ENCODE measurements at places on chromosomes 1 and 21.

GRCh38 chr1:109149874-109150601, 36.1 kb downstream of the ELAPOR1 start:
- DNase-seq: no peak

GRCh38 chr1:116228511-116228910, 117.3 kb downstream of the MAB21L3 start:
- no peak for DNase-seq

DNA sequence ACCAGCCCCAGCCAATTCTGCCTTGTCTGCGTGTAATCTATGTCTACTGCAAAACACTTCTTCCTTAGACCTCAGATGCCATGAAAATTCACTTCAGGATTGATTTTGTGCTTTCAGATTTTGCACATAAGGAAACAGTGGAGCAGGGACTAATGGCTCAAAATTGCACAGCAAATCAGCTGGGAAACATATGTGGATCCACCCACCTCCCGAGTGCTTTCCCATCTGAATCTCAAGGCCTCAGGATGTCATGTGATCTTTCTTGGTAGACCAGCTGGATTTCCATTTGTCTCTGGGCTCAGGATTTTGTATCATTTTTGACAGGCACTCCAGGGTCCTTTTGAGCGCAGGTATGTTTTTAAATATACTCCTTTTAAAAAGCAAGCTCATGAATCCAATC, 158.6 kb downstream of the MIS18A start:
- no peak for DNase-seq

GRCh38 chr1:246450611-246451251, 56.3 kb downstream of the SMYD3 start:
- no peak for DNase-seq

DNA sequence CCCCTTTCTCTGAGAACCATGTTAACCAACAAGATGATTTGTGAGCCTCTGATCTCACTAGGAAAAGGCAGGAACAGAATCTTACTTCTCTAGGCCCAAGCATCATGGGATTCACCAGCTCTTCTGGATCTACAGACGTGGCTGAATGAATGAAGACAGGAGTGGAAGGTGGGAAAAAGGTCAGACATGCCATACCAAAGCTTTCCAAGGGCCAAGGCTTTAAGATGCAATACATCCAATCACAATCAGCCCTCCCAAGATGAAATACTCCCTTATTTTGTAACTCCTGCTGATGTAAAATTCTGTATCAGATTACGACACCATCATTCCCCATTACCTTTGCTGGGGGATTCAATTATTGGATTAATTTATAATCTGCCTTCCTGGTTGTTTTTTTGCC, 80.9 kb downstream of the SSBP3 start:
- DNase-seq: no peak

- DNase-seq: no peak
Measured at GRCh38 chr21:38691631-38692030, 114.1 kb upstream of the ETS2 start.

DNA sequence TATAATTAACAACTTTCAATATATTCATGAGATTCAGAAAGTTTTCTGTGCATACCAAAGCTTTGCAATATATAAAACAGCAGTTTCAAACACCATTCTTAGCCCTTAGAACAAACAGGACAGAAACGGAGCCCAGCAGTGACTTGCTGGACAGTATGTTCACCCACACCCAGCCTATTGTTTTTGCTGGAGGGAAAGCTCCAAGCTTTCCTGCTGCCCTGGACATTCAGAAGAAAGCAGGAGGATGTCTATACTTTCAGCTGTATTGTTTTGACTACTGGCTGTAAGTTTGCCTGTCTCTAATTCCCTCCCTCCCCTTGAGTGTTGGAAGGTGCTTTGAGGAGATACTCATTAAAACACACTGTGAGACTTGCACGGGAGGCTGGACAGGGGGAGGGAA, 9.6 kb downstream of the DENND2C start:
- no peak for DNase-seq

- DNase-seq: no peak
Measured at GRCh38 chr1:178155481-178156255, 61.8 kb downstream of the RASAL2 start.

DNA sequence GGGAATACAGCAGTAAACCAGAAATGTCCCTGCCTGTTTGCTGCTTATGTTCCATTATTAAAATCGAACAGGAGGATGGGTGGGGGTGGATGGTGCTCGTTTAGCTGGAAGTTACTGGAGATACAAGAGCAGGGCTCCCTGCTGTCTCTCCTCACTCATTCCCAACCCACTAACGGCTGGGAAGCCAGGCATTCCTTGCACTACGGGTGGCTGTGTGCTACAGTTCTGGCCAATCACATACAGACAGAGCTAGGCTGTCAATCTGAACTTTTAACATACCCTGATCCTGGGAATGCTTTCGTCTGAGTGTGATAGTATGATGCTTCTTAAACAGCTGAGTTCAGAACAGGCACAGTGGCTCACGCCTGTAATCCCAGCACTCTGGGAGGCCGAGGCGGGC, 7.0 kb downstream of the SIPA1L2 start:
- DNase-seq: no peak

DNA sequence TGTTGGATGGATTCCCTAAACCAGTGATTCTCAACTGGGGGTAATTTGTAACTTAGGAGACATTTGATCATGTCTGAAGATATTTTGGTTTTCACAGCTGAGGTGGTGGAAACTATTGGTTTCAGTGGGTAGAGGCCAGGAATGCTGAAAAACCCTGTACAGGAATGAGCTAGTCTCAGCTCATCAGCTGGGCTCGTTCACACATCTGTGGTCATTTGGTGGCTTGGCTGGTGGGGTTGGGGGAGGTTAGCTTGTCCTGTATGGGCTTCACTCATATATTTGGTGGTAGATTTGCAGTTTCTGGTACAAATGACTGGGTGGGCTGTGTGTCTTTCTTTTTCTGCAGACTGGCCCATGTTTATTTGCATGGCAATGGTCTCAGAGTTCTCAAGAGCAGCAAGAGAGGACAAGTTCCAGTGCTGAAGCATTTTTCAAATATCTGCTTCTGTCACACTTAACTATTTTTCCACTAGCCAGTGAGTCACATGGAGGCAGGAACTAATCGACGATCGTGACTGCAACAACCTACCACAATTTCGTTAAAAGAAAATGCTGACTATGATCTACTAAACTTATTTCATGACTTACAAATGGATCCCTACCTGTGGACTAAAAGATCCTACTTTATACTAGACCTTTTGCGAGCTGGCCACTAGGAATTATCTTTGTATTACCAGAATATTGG, 321.7 kb upstream of the PLXNA2 start:
- DNase-seq: no peak

DNA sequence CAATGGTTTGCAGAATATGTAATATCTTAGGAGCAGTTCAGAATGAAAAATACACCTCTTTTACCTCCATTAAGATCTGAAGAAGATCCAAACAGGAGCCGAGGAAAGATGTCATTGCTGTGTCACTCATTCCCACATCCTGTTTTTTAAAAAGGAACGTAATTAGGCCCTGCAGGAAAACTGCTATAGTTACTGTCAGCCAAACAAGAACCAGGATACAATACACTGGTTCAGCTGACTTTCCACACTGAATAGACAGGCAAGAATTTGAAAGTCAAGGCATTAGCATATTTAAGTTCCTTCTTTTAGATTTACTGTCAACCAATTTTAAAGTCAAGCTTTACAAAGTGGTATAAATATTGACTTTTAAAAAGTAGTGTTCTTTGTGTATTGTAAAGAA, 63.8 kb downstream of the IARS2 start:
- DNase-seq: no peak

DNA sequence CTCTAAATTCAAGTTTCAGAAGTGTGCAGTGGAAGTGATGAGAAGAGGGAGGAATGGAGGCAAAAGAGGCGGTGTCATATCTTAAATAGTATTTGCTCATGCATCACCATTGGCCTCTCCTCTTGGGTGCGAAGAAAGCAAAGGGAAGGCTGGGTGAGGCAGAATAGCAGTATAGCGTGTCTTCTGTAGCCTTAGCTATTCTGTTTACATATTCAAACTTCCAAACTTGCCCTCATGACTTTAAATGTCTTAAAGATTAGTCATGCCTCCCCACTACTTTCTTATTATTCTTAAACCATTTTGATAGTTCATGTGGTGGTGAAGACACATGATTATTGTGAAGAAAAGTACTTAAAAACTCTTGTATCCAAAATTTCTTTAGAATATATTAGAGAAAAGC, 104.6 kb upstream of the TENT5C start:
- DNase-seq: no peak

- DNase-seq: peak; percentile 14
Measured at GRCh38 chr1:161730050-161730564, 8.8 kb downstream of the FCRLB start.

DNA sequence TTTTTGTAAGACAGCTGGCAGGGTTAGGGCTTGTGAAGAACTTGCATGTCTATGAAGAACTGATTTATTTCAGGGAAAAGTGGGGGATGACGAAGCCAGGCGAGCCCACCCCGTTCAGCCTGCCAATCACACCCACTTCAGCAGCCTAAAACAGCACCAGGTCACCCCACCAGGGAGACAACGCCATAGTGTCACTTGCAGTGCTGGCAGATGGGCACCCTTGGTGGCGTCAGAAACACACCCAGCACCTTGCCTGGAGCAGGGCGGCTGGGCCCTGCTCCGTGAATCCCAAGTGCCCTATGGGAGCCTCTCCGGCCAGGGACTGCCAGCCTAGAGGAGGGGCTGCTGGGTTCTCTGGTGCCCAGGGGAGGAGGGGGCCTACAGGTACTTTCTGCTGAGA, 5.0 kb upstream of the NADK start:
- no peak for DNase-seq

GRCh38 chr1:92691925-92692324, 93.0 kb downstream of the EVI5 start:
- no peak for DNase-seq

DNA sequence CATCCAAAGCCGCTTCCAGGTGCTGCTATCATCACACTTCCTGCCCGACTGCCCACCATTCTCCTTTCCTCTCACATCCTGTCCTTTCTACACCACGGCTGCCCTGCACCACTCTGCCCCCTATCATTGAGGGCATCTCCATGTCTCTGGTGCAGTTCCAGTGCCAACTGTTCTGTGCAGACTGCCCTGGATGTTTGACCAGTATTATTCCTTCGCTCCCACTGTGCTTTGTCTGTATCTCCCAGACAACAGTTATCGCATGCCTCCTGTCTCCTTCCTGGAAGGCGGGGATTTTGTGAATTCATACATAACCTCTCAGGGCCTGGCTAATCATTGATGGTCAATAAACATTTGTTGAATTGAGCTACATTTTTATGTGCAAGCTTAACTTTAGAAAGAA, 63.6 kb upstream of the GNG12 start:
- DNase-seq: no peak

DNA sequence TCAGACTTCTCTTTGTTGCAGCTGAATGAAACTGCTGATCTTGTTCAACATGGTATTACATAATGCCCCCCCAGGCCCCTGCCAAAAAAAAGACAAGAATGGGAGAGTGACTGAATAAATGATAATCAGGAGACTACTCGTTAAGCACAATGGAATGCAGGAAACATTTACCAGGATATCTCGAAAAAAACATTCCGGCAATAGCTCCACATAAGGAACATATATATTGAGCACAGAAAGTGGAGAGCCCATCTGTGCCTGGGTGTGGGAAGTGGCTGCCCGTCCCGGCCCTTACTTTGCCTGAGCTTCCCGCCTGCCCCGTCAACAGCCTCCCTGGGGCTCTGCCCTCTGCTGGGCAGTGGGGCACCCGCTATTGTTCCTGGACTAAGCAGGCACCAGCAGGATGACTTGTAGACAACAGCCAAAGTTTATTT, 13.3 kb downstream of the TRIM11 start:
- no peak for DNase-seq

GRCh38 chr1:203338335-203339036, 12.4 kb downstream of the FMOD start:
- DNase-seq: no peak

GRCh38 chr1:227315629-227316346, 2.5 kb downstream of the CDC42BPA start:
- no peak for DNase-seq

GRCh38 chr21:45093035-45093532, 18.7 kb downstream of the ADARB1 start:
- no peak for DNase-seq

DNA sequence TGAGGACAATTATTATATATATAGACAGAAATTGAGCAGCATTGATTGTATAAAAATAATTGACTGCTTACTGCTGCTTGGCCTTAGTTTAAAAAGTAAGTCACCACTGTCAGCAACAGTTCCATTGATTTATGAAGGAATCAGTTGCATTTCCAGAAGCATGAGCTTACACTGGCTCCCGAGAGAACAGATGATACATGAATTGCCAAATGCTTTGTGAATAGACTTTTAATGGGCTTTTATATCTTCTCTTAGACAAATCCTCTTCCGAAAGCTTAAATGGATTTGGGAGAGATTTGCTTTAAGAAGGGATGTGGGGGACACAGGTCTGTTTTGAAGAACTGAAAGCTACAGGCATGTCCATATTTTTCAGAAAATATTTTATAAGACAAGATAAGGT, 7.5 kb downstream of the FHAD1 start:
- DNase-seq: no peak

DNA sequence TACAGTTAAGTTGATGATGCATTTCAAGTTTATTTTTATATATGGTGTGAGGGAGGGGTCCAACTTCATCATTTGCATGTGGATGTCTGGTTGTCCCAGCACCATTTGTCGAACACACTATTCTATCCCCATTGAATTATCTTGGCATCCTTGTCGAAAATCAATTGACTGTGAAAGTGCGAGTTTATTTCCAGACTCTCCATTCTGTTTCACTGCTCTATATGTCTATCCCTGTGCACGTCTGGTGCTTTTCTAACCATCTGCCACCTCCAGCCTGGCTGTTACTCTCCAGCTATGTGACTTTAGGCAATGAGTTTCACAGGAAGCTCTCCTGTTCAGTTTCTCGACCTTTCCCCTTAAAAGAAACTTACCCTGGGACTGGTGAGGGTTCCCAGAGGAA, 137.1 kb upstream of the KLHDC7A start:
- DNase-seq: no peak

DNA sequence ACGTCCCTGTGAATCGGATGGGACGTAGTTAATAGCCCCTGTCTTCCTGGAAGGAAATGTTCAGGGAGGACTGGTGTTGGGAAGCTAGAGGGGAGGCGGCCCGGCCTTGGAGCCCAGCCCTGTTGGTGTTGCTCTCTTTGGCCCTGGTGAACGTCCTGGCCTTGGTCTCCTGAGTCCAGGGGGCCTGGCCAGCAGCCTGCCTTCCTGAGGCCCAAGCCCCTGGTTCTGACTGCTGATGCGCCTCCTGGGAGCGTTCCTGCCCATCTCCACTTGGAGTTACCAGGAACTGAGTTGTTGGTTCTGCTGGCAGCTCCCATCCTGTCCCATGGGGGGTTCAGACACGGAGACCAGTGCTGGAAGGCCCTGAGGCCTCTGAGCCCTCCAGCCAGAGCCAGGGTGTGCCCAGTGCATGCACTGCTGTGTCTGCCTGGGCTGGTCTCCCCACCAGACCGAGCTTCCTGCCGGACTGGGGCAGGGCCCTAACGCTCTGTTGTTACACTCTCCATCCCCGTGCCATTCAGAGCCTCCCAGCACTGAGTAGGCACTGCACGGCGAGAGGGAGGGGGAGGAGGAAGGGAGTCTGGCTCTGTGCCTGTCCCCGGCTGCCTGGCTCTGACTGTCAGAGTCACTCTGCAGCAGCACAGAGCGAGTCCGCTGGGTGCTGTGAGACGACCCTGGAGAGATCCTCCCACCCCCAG, 382.5 kb upstream of the VAMP3 start:
- no peak for DNase-seq
